ENCODE measurements at places on chromosomes 6 and 20.

- peak; percentile 29 for DNase-seq
These were observed 929 bp downstream of the CDH22 start for GRCh38 chr20:46307139-46307998.

DNA sequence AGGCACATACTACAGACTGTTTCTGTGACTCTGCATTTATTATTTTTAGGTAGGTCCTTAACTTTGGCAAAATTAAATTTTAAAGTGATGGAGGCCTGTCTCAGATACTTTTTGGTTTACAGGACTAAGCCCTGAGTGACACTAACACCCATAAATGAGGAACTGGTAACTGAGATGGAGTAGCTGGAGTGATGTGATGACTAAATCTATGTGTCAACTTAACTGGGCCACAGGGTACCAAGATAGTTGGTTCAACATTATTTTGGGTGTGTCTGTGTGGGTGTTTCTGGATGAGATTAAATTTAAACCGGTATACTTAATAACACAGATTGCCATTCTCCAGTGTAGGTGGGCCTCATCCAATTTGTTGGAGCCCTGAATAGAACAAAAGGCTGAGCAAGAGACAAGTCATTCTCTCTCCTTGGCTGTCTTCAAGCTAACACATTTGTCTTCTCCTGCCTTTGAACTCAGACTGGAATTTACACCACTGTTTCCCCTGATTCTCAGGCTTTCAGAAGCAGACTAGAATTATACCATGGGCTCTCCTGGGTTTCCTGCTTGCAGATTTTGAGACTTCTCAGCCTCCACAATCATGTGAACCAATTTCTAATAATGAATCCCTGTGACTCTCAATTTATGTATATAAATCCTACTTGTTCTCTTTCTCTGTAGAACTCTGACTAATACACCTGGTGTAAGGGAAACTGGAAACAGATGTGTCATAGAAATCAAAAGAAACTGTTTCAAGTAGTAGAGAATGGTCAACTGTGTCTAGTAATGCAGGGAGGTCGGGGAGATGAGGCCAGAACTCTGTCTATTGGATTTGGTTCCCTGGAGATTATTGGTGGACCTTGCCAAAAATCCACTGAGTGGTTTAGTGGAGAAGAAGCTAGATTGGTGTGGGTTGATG lies 579.2 kb downstream of the EPM2A start:
- no peak for DNase-seq

- DNase-seq, result no peak
These were observed 217.4 kb upstream of the FAM83B start for GRCh38 chr6:54629131-54629530.

- DNase-seq, result no peak
These were observed 912.1 kb downstream of the PHF3 start for GRCh38 chr6:64547594-64548268.

GRCh38 chr6:36149476-36149875 lies 19.2 kb downstream of the MAPK13 start:
- no peak for DNase-seq

- DNase-seq, result no peak
These were observed 6.3 kb upstream of the FOXF2 start for GRCh38 chr6:1382883-1383728.

- no peak for DNase-seq
These were observed 160.7 kb downstream of the FOXC1 start for GRCh38 chr6:1770435-1770843.

DNA sequence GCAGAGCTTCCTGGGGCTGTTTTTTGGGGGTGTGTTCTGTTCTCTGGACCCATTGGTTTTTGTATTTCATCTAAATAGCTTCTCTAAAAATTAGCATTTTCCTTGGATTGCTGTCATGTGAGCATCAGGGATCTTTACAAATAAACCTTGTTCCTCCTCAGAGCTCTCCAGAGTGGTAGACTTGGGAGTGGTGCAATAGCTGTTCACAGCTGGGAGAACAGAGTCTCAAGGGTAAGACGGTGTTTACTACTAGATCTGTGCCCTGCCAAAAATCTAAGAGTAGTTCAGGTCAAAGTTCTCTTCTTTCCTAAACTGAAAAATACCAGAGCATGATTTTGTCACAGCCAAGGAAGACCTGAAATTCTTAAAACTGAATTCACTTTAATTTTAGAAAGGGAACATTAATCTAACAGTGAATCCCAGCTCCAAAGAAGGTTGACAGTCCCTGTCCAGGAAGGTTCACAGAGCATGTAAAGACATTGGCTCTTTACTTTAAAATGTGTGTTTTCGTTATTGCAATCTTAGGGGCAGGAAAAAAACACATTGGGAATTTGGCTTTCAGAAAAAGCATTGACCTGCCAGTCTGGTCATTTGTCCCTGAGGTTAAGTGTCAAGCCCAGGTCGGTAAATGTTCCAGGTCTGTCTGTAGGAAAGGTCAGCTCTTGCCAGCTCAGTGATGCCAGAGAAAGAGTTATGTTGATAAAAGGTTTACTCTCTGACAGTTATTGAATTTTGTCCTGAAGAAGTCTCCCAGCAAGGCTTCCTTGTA lies 43.3 kb downstream of the VAPB start:
- DNase-seq, result peak; percentile 16

GRCh38 chr20:64101731-64102621 lies 5.4 kb downstream of the NPBWR2 start:
- DNase-seq, result no peak

GRCh38 chr20:31573555-31574321 lies 31.4 kb upstream of the ID1 start:
- no peak for DNase-seq

DNA sequence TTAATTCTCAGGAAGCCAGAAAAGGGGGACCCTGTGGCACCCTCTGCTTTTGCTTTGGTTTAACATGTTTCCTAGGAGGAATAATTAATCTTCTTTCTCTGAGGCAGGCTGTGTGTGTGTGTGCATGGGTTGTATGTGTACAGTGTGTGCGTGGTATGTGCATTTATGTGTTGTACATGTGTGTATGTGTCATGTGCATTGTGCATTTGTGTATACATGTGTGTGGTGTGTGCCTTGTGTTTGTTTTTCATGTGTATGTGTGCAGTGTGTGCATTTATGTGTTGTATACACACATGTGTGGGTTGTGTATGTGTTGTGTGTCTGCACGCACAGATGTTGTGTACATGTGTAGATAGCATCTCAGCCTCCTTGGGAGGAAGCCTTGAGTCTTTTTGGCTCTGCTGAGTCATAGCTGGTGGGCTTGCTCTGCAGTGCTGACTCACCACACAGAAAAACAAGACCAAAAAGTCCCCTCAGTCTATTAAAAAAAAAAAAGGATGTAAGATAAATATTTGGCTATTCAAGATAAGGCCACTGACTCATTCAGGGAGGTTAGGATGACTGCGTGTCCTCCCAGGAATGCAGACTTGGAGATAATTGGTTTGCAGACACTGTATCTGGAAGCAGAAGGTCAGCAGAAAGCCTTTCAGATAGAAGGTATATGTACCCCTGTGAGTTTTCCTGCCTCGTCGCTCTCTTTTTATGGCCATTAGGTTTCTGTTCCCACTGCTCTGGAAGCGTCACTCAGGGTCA lies 58.6 kb downstream of the SYNJ2 start:
- peak; percentile 8 for DNase-seq

GRCh38 chr6:90460051-90460450 lies 126.8 kb downstream of the MAP3K7 start:
- DNase-seq, result no peak

GRCh38 chr20:6715401-6715941 lies 52.0 kb upstream of the BMP2 start:
- DNase-seq, result no peak

- DNase-seq, result no peak
These were observed 16.3 kb upstream of the SRC start for GRCh38 chr20:37329481-37330165.

GRCh38 chr6:158564243-158565121 lies 4.6 kb downstream of the TMEM181 start:
- no peak for DNase-seq

DNA sequence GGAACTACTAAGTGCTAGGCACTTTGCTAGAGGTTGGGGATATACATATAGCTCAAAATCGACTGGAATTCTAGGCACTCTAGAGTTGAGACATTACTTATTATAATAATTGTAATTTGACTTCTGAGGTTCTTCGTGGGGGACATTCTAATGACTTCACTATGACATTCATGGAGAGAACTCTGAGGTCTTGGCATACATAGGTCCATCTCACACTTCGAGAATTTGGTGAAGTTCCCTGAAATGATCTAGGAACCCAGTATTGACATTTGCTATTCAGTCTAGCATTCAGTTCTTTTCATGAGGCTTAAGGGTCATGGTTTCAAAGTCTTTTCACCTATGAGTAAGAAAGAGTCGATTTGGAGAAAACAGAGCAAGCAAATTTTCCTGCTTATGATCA lies 446.6 kb upstream of the JAG1 start:
- no peak for DNase-seq

DNA sequence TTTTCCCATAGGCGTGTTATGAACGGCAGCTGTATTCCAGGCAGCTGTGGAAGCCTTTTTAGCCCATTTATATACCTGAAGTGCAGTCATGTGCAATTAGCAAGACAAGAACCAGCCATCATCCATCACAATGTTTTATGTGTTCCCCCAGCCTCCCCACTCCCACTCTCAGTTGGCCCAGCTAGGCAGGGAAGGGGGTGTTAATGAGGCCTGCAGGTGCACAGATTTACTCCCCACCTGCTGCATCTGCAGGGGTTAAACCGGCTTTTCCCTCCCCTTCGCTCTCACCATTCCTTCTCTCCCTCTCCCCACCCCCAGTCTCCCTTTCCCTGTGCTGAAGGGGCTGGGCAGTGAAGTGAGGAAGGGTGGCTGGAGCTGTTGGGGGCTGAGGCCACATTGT lies 149.8 kb upstream of the AKAP12 start:
- DNase-seq, result no peak

DNA sequence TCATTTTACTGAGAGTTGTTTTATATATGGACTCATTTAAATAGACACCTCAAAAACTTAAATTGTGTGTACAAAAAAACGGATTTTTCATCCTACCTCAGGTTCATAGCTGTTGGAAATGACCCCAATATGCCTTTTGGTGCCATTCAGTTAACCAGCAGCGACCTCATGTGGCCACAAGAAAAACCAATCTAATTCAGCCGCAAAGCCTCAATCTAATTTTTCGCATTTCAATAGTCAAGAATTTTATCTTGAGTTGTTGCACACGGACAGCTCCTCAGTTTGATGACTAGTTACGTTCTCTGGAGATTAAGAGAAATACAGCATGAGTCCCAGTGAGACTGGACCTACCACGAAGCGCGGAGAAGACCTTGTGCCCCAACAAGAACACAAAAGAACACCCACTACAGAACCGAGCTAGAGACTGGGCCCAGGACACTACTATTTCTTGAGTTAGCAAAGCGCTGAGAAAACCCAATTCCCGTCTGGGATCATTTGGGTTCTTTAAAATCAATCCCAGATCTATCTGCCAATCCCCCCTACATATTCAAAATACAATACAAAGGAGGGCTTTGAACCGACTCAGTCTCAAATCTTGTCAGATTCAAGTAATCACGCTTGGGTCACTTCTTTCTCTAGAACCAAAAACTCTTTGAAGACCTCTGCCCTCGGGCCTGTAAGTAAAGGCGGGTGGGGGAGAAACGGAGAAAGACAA lies 1.1 kb downstream of the TCP11 start:
- no peak for DNase-seq

DNA sequence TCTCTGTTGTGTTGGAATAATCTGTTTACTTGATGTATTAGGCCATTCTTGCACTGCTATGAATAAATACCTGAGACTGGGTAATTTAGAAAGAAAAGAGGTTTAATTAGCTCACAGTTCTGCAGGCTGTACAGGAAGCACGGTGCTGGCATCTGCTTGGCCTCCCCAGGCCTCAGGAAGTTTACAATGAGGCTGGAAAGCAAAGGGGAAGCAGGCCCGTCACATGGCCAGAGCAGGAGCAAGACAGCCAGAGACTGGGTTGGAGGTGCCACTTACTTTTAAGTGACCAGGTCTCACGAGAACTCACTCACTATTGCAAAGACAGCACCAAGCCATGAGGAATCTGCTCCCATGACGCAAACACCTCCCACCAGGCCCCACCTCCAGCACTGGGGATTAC lies 50.6 kb upstream of the FUCA2 start:
- DNase-seq, result no peak

GRCh38 chr6:21348504-21349195 lies 244.9 kb upstream of the SOX4 start:
- peak; percentile 62 for DNase-seq

DNA sequence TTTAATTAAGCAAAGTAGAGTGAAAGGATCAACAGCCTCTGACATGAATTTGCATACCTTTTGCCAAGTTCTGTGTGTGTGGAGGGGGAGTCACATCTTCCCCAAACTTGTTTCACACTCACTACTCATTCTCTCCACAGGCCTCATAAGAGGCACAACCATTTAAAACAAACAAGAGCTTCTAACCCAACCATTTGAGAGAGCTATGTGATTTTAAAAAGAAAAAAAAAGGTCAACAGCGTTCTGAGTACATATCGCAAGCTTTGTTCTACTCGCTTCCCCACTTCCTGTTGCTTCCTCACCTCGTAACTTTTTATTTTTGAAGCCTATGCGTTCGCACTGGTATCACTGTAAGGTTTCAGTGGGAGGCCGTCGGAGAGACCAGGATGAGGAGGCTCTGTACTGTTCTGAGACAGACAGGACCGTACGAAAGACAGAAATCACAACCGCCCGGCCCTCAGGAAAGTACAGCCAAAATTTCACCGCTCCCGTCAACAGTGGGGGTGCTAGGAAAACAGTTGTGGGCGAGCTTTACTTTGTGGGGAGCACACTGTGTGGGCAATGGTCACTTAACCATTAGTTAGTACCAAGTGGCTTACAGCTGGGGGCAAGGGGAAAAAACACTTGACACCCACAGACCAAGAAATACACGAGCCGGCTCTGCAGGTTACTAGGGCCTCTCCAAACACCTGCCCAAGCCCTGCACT lies 61.3 kb downstream of the TRERF1 start:
- DNase-seq, result no peak

DNA sequence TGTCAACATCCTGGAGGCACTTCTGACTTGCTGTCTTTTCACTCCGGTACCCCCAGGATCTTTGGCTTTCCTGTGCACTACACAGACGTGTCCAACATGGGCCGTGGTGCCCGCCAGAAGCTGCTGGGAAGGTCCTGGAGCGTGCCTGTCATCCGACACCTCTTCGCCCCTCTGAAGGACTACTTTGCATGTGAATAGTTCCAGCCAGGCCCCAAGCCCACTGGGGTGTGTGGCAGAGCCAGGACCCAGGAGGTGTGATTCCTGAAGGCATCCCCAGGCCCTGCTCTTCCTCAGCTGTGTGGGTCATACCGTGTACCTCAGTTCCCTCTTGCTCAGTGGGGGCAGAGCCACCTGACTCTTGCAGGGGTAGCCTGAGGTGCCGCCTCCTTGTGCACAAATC lies 12.0 kb upstream of the MAPRE1 start:
- no peak for DNase-seq

GRCh38 chr6:162964488-162965140 lies 236.8 kb downstream of the PACRG start:
- peak; percentile 32 for DNase-seq

GRCh38 chr20:6501061-6501460 lies 266.4 kb upstream of the BMP2 start:
- no peak for DNase-seq

GRCh38 chr6:34331371-34332050 lies 61.0 kb downstream of the NUDT3 start:
- DNase-seq, result no peak

- no peak for DNase-seq
These were observed 375.7 kb upstream of the MARCKS start for GRCh38 chr6:113481458-113481857.

Data from gastrocnemius medialis (tissue), 4 donors.